ENCODE measurements at places on chromosomes 3 and 15. TPM values are rescaled to one million over a fixed set of nuclear protein-coding genes. Genes with fewer than 3 reads are reported as not detected.
A peak's percentile ranks its signal among the peaks of the same experiment; 100 is the strongest.

Gene EXD1
- total RNA-seq = not detected

GRCh38 chr3:50536471-50537180, 30.9 kb downstream of the C3orf18 start:
- H3K27ac ChIP-seq = no peak overlapping the region
- DNase-seq = no peak
- no peak overlapping the region for H3K4me3 ChIP-seq
- peaks cover 42% of the 10 kb centered on the region for H3K4me1 ChIP-seq
- no peaks in the 10 kb centered on the region for H3K27me3 ChIP-seq

Gene MAP6D1
- 4.9 TPM for total RNA-seq

Gene WHAMM
- total RNA-seq = 5.8 TPM

Gene ADGRG7
- total RNA-seq = not detected

- DNase-seq = no peak
- no peaks in the 10 kb centered on the region for H3K4me1 ChIP-seq
- no peaks in the 10 kb centered on the region for H3K36me3 ChIP-seq
- no peak overlapping the region for H3K4me3 ChIP-seq
- H3K27ac ChIP-seq = no peak overlapping the region
- no peaks in the 10 kb centered on the region for H3K27me3 ChIP-seq
Observed at GRCh38 chr3:106371221-106371970, 502.6 kb upstream of the CBLB start.

DNA sequence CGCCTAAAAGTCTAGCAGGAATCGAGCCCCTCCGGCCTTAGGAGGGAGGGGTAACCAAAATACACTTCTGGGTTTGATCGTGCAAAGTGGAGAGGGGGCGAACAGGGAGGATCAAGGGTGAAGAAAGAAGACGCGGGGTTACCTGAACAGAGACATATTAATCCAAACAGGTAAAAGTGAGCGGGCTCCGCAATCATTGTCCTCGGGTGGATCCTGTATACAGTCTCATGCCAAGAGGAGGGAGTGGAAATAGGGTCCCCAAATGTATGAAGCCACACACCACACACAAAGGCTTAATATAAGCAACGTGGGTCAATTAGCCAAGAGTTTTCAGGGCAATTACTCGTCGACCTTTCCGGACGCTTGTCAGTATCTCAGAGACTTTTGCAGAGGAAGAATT, 749.5 kb downstream of the ROBO1 start:
- no peaks in the 10 kb centered on the region for H3K27me3 ChIP-seq
- H3K36me3 ChIP-seq = no peaks in the 10 kb centered on the region
- H3K4me3 ChIP-seq = no peak overlapping the region
- H3K27ac ChIP-seq = no peak overlapping the region

DNA sequence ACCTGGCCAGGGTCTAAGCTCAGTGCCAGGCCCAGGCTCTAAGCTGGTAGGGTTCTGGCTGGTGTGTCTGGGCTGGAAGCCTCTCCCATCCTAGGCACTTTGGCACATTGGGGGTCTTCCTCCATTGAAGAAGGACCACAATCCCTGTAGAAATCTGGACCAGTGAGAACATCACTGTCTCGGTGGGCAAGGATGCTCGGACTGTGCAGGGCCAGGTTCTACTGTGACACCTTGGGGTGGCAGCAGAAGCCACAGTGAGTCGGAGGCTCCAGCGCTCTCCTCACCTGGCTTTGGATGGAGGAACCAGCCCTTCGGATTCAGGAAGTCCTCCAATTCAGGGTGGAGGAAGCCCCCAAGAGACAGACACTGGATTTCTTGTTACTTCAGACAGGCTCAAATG, 17.5 kb upstream of the HCN4 start:
- DNase-seq = no peak
- no peaks in the 10 kb centered on the region for H3K4me1 ChIP-seq
- no peak overlapping the region for H3K4me3 ChIP-seq
- peaks cover 50% of the 10 kb centered on the region for H3K27me3 ChIP-seq
- no peaks in the 10 kb centered on the region for H3K36me3 ChIP-seq

DNA sequence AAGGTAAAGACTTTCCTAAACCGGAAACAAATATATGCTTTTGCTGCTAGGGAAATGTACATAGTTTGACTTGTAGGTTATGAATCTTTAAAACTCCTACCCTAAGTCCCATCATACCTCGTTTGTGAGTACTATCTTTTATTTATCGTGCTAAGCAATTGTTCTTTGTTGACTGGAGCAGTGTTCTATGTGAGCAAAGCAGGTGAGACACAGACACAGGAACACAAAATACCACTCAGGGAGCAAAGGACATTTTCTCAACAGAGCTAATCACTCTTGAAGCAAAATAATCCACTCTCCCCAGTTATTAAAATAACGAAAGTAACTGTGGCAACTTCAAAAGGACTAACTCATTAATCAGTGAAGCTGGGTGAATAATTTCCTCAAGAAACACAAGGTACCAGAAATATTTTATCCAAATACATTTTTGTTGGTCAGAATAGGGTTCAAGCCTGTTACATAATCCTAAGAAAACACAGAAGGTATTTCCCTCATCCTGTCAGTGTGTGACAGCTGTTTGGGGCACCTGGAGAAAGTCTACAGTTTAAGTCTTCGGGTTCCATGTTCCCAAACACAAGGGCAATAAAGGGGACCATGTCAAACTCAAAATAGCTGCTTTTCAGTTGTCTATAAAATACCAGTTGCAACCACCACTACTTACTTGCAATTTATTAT, 407.7 kb downstream of the FOXP1 start:
- H3K27ac ChIP-seq = no peak overlapping the region
- no peaks in the 10 kb centered on the region for H3K36me3 ChIP-seq
- no peak for DNase-seq
- H3K4me3 ChIP-seq = no peak overlapping the region
- H3K4me1 ChIP-seq = peaks cover 12% of the 10 kb centered on the region
- no peaks in the 10 kb centered on the region for H3K27me3 ChIP-seq

DNA sequence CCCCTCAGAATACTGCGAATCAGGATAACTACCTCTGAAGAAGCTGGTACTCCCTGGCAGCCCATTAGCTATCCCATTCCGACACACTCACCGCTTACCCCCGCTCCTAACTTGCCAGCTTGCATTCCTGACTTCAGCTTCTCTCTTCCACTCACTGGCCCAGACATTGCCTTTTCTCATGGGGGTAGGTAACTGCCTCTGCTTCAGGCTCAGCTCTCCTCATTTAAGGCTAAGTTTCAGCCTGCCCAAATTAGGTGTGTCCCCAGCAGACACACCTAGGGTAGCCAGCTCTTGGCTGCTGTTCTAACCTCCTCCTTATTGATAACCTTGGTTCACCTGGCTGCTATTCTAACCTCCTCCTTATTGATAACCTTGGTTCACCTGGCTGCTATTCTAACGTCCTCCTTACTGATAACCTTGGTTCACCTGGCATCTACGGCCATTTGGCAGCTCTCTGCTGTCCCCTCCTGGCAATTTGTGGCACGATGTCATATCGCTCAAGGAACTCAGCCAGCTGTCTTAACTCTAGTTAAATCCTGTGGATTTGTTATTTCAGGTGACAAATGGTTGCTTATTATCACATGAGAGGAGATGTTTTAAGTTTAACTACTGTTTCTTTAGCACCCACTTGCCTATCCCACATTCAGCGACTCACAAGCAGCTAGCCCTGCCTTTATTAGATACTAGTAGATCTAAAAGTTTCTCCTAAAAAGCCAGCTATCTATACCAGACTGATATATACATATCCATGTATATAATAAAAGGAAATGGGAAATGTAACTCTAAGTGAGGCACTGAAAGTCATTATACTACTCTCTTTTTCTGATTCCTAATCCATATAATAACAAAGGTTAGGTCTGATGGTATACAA, 106.5 kb upstream of the ACP3 start:
- H3K4me3 ChIP-seq = no peak overlapping the region
- no peaks in the 10 kb centered on the region for H3K36me3 ChIP-seq
- H3K4me1 ChIP-seq = no peaks in the 10 kb centered on the region
- peak; percentile 6 for DNase-seq
- no peak overlapping the region for H3K27ac ChIP-seq

Gene RTP1
- total RNA-seq = not detected

GRCh38 chr3:28326458-28326926, 22.0 kb upstream of the ZCWPW2 start:
- no peak overlapping the region for H3K27ac ChIP-seq
- H3K36me3 ChIP-seq = peaks cover 4% of the 10 kb centered on the region
- H3K27me3 ChIP-seq = no peaks in the 10 kb centered on the region
- no peaks in the 10 kb centered on the region for H3K4me1 ChIP-seq
- H3K4me3 ChIP-seq = no peak overlapping the region

- no peak overlapping the region for H3K4me3 ChIP-seq
- no peak for DNase-seq
Observed at GRCh38 chr3:140308535-140308934, 369.3 kb upstream of the TRIM42 start.

GRCh38 chr3:14780927-14781507, 37.7 kb upstream of the FGD5 start:
- H3K4me1 ChIP-seq = no peaks in the 10 kb centered on the region
- no peaks in the 10 kb centered on the region for H3K36me3 ChIP-seq
- peak; percentile 44 for DNase-seq
- no peaks in the 10 kb centered on the region for H3K27me3 ChIP-seq
- H3K4me3 ChIP-seq = no peak overlapping the region
- no peak overlapping the region for H3K27ac ChIP-seq

DNA sequence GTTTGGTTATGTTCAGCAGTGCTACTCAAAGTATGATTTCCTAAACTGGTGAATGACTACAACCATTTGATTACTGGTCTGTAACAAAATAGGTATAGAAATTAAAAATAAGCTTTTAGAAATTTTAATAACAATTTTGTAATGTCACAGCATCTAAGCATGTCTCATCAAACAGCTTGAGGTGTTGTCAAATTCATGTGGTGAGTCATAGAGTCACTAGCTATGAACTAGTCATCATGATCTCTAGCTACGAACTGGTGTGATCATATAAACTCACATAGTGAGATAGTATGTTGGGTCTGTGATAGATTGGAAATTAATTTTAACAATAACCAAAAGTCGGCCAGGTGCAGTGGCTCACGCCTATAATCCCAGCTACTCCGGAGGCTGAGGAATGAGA, 213.9 kb upstream of the RBMS3 start:
- no peaks in the 10 kb centered on the region for H3K27me3 ChIP-seq
- no peak overlapping the region for H3K27ac ChIP-seq
- H3K4me3 ChIP-seq = no peak overlapping the region
- H3K4me1 ChIP-seq = peaks cover 24% of the 10 kb centered on the region
- DNase-seq = no peak

GRCh38 chr3:61961900-61962299, 400.5 kb downstream of the PTPRG start:
- H3K4me3 ChIP-seq = no peak overlapping the region
- no peak for DNase-seq

GRCh38 chr3:141360888-141361598, 7.3 kb upstream of the ZBTB38 start:
- no peak for DNase-seq
- H3K27me3 ChIP-seq = no peaks in the 10 kb centered on the region
- H3K4me1 ChIP-seq = peaks cover 9% of the 10 kb centered on the region
- peaks cover 2% of the 10 kb centered on the region for H3K36me3 ChIP-seq

GRCh38 chr3:98885851-98886250, 15.6 kb downstream of the DCBLD2 start:
- no peaks in the 10 kb centered on the region for H3K27me3 ChIP-seq
- DNase-seq = no peak
- H3K36me3 ChIP-seq = peaks cover 13% of the 10 kb centered on the region
- no peak overlapping the region for H3K4me3 ChIP-seq
- no peak overlapping the region for H3K27ac ChIP-seq

Gene IL5RA
- total RNA-seq = not detected

Gene COL6A6
- not detected for total RNA-seq

- peaks cover 17% of the 10 kb centered on the region for H3K4me1 ChIP-seq
- no peak overlapping the region for H3K4me3 ChIP-seq
- no peak for DNase-seq
- peaks cover 3% of the 10 kb centered on the region for H3K27me3 ChIP-seq
Observed at GRCh38 chr3:143896486-143896885, 48.2 kb upstream of the SLC9A9 start.

Gene HYAL3
- 4.4 TPM for total RNA-seq

DNA sequence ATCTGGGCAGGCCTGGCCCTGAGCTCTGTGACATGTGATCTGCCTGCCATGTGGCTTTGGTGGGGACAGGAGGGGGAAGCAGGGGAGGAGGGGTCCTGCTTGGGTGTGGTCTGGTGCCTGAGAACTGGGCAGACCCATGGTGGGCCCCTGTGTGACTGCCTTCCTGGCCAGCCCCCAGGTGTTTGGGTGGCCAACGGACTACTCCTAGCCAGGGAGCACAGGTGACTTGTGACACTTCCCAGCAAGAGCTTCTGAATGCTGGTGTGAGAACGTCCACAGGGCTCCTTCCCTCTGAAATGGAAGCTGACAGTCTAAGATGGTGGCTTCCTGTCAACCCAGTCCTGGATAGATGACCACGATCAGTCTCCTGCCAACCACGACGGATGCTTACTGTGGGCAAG, 136.1 kb upstream of the MEF2A start:
- no peak overlapping the region for H3K27ac ChIP-seq
- H3K27me3 ChIP-seq = no peaks in the 10 kb centered on the region
- H3K4me3 ChIP-seq = no peak overlapping the region

GRCh38 chr3:13549623-13550422, 898 bp downstream of the FBLN2 start:
- peaks cover 17% of the 10 kb centered on the region for H3K27me3 ChIP-seq
- no peak overlapping the region for H3K27ac ChIP-seq
- H3K36me3 ChIP-seq = no peaks in the 10 kb centered on the region
- H3K4me3 ChIP-seq = peak overlapping the region; percentile 65
- peaks cover 19% of the 10 kb centered on the region for H3K4me1 ChIP-seq

Gene TERC
- total RNA-seq = 16.2 TPM

Gene FBXW12
- total RNA-seq = 0.44 TPM

DNA sequence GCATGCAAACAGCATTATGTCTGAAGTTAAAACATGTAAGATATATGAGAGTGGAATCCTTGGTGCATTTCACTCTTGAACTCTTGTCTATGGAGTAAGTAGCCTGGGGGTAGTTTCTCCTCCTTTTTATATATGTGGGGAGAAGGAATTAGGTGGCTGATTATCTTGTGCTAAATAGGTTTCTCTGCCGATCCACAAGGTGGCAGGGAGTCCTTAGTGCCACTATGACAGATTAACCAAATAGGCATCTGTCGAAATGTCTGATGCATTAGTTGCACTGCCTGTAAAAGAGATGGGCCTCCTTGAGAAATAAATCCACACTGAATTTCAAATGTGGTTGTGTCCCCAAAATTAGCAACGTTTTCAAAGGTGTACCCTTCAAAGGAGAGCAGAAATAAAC, 170.1 kb downstream of the CNTN4 start:
- no peaks in the 10 kb centered on the region for H3K4me1 ChIP-seq
- no peak overlapping the region for H3K4me3 ChIP-seq
- no peak overlapping the region for H3K27ac ChIP-seq
- H3K27me3 ChIP-seq = peaks cover 2% of the 10 kb centered on the region
- no peaks in the 10 kb centered on the region for H3K36me3 ChIP-seq
- no peak for DNase-seq

Measured in neural crest cell (in vitro differentiated cells).